Stimulated activated CD4-positive, alpha-beta T cell treated with anti-CD3 and anti-CD28 coated beads, Interleukin-2, amount 100 ng/mL, for 24 hours (primary cell): ENCODE measurements at places on chromosomes 1 and 21.
A peak's percentile ranks its signal among the peaks of the same experiment; 100 is the strongest.

- no peak for DNase-seq
These were observed 662 bp upstream of the LGALS8 start for GRCh38 chr1:236522937-236523703.

- DNase-seq = peak; percentile 55
These were observed 220.8 kb downstream of the SLC35F3 start for GRCh38 chr1:234125283-234125682.

- no peak for DNase-seq
These were observed 167.6 kb downstream of the BRINP2 start for GRCh38 chr1:177338376-177338775.

DNA sequence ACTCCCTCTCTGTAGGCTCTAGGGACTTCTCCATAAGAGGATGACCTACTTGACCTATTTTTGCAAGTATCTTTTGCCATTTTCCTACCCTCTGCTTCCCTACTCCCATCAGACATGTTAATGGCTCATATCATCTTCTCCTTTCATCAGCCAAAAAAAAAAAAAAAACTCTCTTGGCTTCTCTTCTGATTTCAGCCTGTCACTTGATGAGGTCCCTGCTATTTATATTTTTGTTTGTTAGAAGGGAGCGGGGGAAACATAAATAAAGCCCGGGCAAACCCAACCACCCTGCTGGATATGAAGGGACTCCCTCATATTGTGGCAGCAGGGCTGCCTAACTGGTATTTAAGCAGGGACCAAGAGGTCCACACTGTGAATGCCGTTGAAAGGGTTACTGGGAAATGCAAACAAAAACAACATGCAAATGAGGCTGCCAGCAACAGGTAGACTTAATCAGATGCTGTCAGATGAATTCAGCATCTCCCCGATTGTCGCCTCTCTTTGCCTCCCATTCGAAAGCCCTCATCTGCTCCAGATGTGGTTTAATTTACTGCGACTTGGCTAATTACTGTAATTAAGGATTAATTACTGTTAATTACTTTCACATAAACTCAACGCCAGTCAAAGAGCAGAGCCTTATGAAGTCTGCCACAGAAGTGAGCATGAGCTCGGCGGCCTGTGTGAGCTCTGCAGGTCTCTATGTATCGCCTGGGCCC is 172.3 kb downstream of the PBX1 start:
- no peak for DNase-seq

- no peak for DNase-seq
These were observed 100.0 kb upstream of the SLC44A3 start for GRCh38 chr1:94719926-94720793.

DNA sequence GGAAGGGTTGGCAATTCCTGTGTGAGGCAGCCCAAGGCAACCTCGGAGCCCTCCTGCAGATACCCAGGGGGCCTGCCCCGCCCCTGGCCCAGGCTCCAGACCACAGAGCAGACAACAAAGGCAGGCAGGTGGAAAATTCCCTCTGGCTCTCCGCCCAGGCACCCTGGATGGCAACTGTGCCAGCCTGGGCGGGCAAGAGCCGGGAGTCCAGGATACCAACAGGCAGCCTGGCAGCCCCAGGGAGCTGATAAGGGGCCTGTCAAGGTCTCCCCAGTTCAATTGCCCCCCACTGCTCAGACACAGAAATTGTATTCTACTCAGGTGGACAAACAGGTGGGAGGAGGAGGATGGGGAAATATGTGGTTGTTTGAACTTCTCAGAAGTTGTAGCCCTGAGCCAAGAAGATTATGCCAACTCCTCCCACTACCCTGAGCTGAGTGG is 15.4 kb upstream of the GPR37L1 start:
- DNase-seq = no peak

DNA sequence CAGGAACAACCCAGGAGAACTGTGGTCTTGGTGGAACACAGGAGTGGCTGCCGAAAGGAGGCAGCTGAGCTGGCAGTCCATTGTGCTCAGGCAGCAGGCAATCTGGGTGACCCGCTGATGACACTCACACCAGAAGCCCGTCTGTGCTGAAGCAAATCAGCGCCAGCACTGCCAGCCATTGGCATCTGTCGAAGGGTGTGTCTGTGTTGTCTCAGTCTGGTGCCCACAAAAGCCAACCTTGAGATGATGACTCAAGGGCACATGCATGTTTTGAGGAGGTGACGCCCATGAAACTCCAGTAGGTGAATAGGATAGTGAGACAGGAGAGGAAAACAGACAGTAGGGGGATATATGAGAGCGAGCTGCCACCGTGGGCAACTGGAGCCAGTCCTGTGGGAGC is 167.3 kb downstream of the KAZN start:
- no peak for DNase-seq

DNA sequence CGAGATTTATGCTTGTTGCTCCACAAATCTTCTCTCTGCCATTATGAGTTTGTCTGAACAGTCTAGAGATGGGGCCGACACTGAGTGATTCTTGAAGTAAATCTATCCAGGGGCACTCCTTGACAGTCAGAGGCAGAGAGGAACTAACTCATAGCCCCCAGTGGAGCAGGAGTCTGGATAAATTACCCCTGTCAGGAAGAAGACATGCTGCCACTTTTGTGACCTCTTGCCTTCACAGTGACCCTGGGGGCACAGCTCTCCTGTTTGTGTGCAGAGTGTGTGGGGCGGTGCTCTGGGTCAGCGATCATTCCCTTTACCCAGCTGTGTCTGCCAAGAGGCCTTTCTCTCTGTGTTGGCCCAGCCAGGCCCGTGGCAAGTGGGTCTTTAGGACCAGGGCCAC is 29.5 kb downstream of the PEX14 start:
- DNase-seq = no peak

DNA sequence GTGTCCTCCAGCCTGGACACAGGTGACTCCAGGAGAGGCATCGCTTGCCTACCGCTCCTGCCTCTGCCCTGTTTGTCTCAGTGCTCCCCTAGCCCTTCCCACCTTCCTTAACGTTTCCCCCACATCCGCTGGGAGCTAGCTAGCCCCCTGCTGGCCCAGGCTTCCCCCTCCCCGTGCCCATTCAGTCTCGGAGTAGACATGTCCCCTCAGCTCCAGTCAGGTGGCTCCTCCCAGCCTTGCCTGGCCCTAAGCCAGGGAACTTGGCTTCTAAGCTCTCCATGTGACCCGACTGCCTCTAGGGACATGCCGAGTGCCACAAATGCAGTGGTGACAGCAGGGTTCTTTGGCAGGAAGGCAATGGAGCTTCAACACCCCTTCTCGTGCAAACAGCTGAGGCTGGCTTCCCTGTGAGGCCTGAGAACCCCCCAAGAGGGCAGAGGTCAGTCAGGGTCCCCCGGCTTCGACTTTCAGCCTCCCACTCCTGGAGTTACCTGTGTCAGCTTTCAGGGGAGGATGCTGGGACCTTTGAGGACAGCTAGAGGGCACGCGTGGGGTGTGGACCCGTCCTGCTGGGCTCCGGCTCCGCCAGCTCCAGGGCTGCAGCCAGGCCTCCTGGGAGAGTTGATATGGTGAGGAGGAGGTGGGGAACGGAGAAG is 16.2 kb downstream of the DRAXIN start:
- DNase-seq = no peak

DNA sequence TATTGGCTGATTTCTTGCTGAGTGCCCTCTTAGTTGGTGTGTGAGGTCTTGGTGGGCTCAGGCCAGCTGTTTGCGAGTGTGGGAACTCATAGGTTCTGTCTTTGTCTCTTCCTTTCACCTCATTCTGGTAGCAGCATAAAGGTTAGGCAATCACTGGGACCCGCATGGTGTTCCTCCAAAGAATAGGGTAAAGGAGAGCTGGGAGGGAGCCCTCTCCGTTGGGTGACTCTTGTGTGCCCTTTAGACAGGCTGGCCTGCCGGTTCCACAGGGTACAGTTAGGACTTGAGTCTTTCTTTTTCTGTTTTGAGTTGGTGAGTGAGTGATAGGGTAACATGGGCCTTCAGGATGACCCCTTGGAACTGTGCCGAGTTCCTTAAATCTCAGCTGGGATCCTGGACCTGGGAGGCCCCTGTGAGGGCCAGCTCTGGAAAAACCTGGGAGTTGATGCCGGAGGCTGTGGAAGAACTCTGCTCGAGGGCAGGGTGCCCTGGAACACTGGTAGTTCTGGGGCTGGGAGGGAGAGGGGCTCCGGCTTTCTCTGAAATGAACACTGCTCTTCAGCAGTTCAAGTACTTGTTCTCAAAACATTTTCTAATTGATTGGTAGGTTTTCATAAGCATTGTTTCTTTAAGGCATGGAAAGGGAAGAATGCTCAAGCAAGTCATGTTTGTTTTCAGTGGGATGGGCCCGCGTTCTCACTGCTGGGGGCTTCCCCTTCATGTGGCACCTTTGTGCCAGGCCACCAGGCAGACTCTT is 2.1 kb upstream of the THAP3 start:
- no peak for DNase-seq

GRCh38 chr1:162857850-162858249 is 3.1 kb downstream of the CCDC190 start:
- DNase-seq = no peak

- no peak for DNase-seq
These were observed 80.8 kb downstream of the CAMK2N1 start for GRCh38 chr1:20405051-20405754.

DNA sequence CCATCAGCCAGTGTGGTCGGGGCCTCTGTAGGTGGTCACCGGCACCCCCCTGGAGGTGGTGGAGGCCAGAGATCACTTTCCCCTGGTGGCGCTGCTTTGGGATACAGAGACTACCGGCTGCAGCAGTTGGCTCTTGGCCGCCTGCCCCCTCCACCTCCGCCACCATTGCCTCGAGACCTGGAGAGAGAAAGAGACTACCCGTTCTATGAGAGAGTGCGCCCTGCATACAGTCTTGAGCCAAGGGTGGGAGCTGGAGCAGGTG is 961 bp downstream of the RBM15 start:
- DNase-seq = no peak

GRCh38 chr1:188240772-188241406 is 1412.1 kb downstream of the PLA2G4A start:
- no peak for DNase-seq
